ENCODE measurements at places on chromosomes 5 and 9.

GRCh38 chr9:125415583-125416460, 154.2 kb downstream of the GAPVD1 start:
- no peak for DNase-seq

DNA sequence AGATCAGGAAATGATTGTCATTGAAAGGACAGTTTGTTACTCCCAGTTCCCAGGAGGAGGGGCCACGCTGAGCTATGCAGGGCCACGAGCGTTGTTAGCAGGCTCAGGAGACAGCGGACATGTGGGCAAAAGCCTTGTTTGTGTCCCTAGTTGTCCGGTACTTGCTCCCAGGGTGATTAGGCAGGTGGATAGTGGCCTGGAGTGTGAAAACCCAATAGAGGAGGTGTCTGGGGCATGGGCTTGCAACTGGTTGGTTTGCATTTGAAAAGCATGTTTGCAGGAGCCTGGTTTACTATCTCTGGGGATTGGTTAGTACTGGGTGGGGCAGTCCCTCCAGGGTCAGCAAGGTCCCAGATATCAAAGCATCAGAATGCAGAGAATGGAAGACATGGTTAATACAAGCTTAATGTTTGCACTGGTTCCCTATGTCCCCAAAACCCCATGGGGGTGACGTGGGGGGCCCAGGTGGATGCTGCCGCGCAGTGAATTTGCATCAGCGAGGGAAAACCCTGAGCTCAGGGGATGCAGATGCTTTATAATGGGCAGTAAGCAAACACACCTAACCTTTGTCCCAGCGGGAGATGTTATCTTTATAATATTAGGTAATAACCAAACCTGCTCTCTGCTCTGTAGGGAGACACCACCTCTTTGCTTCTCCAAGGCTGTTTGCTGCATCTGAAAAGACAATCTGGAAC, 39.7 kb downstream of the ROPN1L start:
- peak; percentile 96 for DNase-seq

GRCh38 chr9:102841376-102841775, 153.8 kb upstream of the CYLC2 start:
- no peak for DNase-seq

- no peak for DNase-seq
These were observed 33.4 kb upstream of the TTC1 start for GRCh38 chr5:159975462-159976019.

GRCh38 chr9:119375892-119376291, 6.7 kb upstream of the BRINP1 start:
- DNase-seq, result no peak

- DNase-seq, result peak; percentile 84
These were observed 138.9 kb downstream of the RGS3 start for GRCh38 chr9:113602126-113603047.

GRCh38 chr9:121411993-121412392, 41.9 kb upstream of the STOM start:
- DNase-seq, result no peak

- DNase-seq, result no peak
These were observed 78.6 kb downstream of the MTREX start for GRCh38 chr5:55386356-55386755.

DNA sequence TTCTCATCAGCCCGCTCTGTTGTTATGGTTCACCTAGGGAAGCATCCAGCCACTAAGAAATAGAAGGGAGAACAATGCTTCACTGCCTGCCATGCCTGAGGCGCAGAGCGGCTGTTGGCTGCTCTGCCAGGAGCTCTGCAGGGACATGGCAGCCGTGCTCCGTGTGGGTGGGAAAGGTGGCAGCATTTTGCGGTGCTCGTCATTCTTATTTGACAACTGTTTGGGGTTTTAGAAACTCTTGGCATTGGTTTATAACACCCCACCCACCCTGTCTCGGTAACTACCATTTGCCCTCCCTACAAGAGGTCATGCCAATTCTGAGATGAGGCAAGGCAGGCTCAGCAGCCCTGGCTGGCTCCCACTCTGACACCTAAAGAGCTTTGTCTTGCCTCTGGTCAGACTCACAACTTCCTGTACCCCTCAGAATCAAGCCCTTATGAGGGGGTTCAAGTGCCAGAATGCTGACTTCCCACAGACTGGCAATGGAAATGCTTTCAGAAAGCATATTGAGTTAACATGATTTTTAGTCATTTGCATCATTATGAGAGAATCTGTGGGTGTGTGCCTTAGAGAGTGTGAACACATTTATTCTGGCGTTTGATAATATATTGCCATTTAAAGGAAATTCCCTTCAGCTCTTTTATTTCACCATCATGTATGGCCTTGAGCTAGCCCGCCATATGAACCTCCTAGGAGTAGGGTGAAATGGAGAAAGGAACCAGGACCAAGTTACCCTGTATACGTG, 288.0 kb upstream of the ANKRD55 start:
- no peak for DNase-seq
